ENCODE measurements at places on chromosomes 5 and 9. TPM values are rescaled to one million over a fixed set of nuclear protein-coding genes. Genes with fewer than 3 reads are reported as not detected.

- no peak for DNase-seq
Observed at GRCh38 chr5:164350236-164350635, 844.8 kb downstream of the MAT2B start.

GRCh38 chr9:110047232-110047954, 160.6 kb downstream of the C9orf152 start:
- no peak for DNase-seq

DNA sequence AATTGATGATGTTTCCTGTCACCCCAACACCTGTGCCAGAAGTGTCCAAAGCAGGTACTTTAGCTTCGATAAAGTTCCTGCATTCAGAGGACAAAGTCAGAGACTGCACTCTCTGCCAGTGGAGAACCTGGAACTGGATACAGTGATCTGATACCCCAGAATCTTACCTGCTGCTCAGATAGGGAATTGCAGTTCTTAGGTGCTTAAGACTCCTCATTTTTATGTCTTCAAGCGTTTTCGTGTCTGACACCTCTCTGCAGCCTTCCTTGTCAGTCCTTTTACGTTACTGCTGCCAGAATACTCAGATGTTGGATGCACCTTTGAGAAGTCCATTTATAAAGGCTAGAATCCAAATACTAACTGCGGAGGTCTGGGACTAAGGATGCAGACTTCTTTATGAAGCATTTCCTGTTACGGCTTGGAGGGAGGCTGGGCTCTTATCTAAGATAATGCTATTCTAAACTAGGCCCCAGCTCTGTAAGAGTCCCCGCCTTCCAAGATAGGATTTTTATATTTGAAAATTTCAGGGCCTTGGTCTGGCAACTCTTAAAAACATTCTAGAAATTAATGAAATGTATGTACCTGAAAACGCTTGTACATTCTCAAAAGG, 1.9 kb downstream of the ISOC1 start:
- no peak for DNase-seq

DNA sequence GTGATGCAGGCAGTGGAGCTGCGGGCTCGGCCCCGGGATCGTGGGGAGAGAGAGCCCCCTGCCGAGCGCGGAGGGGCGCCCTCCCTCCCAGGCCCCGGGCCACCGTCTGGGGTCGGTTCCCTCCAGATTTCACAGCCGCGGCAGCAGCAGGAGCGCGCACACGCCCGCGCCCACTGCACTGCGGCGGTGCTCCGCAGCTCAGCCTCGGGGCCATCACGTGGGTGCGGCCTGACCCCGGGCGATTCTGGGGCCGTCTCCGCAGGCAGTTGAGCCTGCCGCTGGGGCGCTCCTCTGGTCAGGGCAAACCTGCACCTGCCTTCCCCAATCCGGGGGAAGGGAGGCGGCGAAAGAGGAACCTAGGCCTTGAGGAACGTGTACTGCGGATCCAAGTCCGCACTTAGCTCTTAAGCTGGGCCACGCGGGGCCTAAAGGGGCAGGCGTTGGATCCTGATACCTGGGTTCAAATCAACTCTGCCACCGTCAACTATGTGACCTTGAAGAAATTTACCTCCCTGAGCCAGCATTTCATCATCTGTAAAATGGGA, 9.4 kb upstream of the DELE1 start:
- peak; percentile 12 for DNase-seq

GRCh38 chr9:114511978-114512874, 7.0 kb upstream of the WHRN start:
- DNase-seq = no peak

- DNase-seq = no peak
Observed at GRCh38 chr9:115068031-115068430, 49.9 kb downstream of the TNC start.

- no peak for DNase-seq
Observed at GRCh38 chr9:104915753-104916152, 12.2 kb downstream of the ABCA1 start.

GRCh38 chr9:21294904-21295538, 10.1 kb downstream of the IFNA5 start:
- no peak for DNase-seq

DNA sequence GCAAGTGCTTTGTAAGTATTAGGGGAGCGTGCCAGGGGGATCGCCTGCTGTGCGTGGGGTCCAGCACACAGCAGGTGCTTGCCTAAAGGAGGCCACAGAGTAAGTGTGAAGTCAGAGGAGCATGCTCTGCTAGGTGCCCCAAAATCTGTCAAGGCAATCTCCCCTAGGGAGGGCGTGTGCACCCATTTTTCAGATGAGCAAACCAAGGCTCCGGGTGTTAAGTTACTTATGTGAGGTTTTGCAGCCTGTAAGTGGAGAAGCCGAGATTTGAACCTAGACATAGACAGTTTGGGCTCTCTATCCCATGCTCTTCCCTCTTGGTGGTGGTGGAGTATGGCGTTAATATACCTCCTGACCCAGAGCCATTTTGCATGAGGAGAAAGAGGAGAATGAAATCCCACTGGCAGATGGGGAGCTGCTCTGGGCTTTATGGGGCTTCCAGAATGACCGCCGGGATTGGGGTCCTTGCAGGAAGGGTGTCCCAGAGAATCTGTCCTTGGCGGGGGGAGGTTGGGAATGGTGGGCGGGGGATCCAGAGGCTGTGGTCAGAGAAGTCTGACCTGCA, 14.1 kb downstream of the NDST1 start:
- DNase-seq = no peak

DNA sequence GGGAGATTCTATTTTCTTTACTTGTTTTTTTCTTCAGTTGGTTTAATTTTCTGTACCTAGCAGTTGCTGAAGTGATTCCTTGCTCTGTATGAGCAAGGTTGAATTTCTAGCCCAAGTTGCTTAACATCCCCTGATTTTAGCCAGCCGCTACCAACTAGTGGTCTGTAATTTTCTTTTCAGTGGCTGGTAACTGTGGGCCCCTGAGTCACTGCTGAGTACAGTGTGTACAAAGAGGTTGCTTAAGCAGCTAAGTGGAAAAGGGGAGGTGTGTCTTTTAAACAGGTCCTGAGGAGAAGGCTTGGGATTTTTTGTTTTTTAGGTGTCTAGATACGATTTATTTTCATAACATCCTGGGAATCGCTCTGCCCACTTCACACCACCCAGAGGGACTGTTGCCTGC, 254.7 kb downstream of the NR3C1 start:
- no peak for DNase-seq

DNA sequence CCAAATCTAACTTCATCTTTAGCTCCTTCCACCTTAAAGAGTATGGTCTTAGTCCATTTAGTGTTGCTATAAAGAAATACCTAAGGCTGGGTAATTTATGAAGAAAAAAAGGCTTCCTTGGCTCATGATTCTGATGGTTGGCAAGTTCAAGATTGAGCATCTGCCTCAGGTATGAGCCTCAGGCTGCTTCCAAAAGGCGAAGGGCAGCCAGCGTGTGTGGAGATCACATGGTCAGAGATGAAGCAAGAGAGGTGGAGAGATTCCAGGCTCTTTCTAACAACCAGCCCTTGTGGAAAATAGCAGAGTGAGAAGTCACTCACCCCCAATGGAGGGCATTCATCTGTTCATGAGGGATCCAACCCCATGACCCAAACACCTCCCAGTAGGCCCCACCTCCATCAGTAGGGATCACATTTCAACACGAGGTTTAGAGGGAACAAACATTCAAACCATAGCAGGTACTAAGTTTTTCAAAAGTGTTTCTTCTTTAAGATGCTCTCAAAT, 225.9 kb downstream of the SGCD start:
- no peak for DNase-seq

DNA sequence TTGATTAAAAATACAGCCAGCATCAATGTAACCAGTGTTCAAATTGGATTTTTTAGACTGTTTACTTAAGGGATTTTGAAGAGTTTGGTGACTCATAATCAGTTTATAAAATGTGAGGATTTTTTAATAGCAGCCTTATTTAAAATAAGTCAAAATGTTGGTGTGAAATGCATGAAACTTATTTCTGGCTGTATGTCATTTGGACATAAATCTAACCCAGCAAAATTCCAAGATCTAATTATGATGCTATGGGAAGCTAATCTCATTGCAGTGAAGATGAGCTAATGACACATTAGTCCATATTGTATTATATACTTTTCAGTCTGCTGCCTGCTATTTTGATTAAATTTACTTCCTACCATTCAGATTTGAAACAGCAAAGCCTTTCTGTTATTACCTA, 140.3 kb downstream of the AOPEP start:
- DNase-seq = no peak

GRCh38 chr9:136303825-136304416, at the start of gene CCDC187:
Gene CCDC187 (minus strand): TSS chr9:136304094. CDS start chr9:136303830, 264 bp downstream.
- no peak for DNase-seq

DNA sequence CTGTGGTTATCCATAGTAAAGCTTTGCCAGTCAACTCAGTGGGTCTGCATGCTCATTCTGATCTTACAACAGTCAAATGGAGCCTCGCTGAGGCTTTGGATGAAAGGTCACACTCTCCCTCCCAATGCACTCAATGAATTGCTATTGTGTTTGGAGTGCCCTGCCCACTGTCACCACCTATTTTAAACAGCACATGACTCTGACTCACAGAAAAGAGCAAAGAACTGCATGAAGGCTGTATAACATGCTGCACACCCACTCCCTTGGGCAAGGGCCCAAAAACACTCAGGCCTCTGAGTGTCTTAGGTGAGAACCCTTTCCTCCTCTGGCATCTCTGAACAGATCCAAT, 118.7 kb upstream of the CCDC112 start:
- no peak for DNase-seq

DNA sequence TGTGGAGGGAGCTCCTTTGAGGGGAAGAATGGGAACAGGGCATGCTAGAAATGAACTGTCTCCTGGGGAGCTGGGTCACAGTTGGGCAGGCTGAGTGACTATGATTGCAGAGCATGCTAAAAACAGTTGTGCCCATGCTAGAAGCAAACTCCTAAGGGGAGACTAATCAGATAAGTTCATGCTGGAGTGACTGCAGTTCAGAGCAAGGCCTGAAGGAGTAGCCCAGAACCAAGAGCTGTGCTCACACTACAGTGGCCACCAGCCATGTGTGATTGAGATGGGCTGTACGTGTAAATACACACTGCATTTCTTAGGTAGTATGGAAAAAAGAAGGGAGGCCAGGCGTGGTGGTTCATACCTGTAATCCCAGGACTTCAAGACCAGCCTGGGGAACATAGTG, 10.3 kb upstream of the AK1 start:
- no peak for DNase-seq

GRCh38 chr5:76849419-76850291, at the start of gene S100Z:
Gene S100Z (plus strand): TSS chr5:76850014. CDS start chr5:76875360, 25,346 bp downstream.
- DNase-seq = no peak

DNA sequence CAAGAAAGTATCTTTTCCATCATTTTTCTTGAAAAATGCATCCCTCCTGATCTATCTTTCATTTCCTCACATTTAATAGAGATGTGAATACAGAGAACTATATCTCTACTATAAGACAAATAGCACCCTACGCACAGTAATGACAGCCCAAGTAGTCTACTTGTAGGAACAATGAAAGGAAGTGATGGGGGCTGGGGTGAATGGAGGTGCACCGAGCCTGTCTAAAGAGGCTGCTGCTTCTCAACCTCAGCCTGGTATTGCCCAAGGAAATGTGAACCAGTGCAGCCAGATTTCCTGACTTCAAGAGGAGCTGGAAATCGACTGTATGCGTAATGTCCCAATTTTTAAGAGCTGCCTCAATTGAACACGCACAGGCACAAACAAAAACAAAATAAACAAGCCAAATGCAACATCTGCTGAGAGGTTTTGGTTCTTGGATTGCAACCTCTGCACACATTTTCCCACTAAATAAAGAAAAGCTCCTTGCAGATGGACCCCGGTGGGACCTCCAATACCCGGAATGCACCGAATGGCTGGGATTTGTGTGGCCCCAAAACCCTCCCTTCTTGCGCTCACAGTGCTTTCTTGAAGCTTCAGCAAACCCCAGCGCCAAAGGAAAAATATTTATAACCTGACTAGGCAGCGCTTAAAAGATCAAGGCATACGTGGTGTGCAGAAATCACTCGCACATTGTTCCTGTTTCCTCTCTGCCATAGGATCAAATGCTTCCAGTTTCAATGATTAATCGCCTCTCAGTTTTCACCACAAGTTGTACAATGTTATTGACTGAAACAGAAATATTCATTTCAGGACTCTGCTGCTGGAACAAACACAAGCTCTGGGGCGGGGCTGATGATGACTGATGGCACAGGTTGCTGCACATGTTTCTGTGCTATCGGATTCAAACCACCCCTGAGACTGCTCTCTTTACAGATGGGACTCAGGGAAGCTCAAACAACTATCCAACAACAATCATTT, 68.3 kb downstream of the KCNIP1 start:
- DNase-seq = no peak

DNA sequence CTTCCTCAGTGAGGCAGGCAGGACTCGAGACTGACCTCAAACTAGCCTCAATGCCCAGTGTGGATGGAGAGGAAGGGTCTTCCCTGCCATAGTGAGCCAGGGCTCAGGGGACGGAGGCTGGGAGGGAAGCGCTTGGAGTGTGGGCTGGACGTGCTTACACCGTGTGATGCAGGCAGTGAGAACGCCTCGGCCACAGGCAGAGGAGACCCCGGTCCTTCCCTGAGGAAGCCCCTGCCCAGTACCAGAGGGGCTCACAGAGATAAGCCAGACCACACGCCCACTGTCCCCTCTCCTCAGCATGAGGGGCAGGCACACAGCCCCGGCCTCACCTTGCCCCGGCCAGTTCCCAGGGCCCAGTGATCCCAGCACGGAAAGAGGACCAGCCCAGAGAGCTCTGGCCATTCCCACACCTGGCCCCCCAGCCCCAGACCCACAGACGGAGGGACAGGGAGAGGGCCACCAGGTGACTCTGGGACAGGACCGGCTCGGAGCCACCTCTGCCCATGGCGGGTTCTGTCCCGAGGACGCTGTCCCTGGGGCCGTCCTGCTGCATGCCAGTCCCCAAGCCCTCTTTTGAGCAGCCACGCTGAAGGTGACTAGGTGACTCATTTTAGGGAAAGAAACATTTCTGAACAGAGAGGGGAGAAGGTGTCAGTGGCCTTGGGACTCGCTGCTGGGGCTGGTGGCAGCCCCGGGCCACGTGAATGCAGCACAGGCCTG, 6.0 kb upstream of the NSMF start:
- no peak for DNase-seq

GRCh38 chr5:148831590-148832565, 5.5 kb downstream of the ADRB2 start:
- DNase-seq = no peak

DNA sequence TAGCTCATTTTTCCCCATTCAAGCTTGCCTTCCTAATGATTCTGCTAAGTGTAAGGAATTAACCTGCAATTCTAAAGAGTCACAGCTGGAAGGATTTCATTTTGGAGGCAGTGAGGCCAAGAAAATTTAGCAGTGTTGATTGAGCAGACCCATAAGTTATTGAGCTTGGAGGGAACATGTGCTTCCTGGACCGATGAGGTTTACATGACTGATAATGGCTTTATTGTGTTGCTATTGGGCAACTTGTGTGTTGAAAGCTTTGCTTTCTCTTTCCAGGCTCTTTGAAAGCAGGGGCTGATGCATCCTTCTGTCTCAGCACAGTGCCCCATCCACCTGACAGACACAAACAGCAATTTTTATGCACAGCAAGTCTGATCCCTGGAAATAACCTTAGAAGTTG, 398.9 kb upstream of the PCSK5 start:
- no peak for DNase-seq

The LCN1 gene
- polyA plus RNA-seq = not detected

The LCN6 gene
- polyA plus RNA-seq = not detected

The MYOT gene
- polyA plus RNA-seq = 8.3 TPM

The SYNPO gene
- polyA plus RNA-seq = 18.1 TPM

The SLCO6A1 gene
- polyA plus RNA-seq = not detected

The PCDHB8 gene
- polyA plus RNA-seq = 1.5 TPM

The ARSI gene
- 31.9 TPM for polyA plus RNA-seq

The NFIB gene
- 118 TPM for polyA plus RNA-seq

The PIP5K1B gene
- polyA plus RNA-seq = 3.6 TPM
